ENCODE measurements at places on chromosomes 5 and 9.

- no peak for DNase-seq
These were observed 72.7 kb downstream of the EPB41L4B start for GRCh38 chr9:109248133-109248581.

GRCh38 chr9:14238518-14238917 is 75.4 kb downstream of the NFIB start:
- no peak for DNase-seq

DNA sequence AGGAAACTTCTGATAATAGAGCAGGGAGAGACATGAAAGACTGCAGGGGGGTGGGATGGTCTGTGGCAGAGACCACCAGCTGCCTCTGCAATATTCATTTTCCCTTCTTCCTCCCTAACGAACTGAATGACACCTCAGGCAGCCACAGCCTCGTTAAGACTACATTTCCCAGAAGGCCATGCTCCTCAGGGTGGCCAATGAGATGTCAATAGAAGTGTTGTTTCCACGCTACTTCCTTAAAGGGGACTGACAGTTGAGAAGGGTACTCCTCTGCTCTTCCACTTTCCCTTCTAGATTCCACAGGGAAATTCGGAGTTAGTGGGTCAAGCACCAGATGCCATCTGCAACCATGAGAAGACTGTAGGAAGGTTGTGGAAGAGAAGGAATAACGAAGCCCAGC is 52.0 kb upstream of the DAPK1 start:
- no peak for DNase-seq

GRCh38 chr5:155728146-155728856 is 598.7 kb upstream of the SGCD start:
- DNase-seq: no peak

DNA sequence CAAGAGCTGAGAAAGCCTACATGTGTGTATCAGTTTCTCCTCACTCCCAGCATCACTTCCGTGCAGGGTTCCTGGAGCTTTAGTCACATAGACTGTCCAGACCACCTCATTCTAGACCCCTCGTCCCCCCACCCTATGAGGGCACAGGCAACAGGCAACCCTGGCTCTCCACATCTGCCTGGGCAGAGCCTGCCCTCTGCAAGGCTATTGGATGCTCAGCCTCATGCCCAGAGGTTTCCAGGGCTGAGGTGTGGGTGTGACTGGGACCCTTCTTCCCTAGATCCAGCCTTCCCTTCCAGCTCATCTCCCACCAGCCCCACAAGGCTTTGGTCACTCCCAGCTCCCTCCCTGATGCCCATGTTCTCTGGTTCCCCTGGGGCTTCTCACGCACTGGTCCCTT is 161.4 kb downstream of the PAX5 start:
- DNase-seq: no peak

DNA sequence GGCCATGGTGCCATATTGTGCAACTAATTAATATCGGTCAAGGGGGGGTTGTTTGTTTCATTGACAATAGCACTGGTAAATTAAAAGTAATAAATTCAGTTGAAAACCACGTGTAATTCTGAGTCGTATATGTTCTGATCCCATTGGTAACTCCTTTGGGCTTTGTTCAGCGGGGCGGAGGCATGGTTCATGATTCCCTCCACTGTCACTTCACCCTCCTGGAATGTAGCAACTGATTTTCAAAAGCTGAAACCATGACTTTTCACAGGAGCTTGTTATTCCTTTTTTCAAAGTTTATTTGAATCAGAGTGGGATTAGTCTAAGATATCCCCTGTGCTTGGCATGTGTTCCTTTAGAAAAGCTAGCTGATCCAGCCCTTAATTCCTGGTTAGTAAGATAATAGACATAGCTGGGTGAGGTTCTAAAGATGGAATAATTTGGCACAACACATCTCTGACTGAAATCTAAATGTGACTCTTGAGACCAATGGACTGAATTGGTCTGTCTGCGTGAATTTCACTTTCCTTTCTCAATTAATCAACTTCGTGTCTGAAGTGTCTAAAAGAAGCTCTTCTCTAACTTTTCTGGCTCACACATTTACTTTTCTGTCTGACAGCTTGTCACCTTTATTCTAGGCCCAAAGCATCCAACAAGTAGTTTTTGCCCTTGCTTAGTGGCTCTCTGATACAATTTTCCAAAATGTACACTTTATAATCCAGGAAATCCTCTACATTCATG is 185.7 kb upstream of the VCAN start:
- DNase-seq: no peak

GRCh38 chr5:15501091-15501791 is 1.3 kb downstream of the FBXL7 start:
- DNase-seq: no peak

GRCh38 chr5:72599519-72600370 is 92.5 kb upstream of the ZNF366 start:
- no peak for DNase-seq

DNA sequence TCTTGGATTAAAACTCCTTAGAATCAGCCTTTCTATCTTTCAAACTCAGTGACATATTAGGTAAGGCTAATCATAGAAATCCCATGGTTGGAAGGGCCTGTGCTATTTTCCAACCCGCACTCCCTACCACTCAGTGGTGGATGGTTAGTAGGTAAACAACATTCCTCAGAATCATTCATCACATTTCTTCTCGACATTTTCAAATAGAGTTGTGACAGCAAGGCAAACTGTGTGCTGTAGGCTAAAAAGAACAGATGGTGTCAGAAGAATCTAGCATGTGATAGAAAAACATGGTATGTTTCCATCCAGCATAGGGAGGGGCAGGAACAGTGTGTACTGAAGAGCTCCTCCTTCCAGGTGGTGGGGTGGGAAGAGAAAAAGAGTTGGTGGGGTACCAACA is 227.3 kb upstream of the NMUR2 start:
- DNase-seq: no peak

GRCh38 chr5:180370861-180371641 is 17.9 kb upstream of the GFPT2 start:
- no peak for DNase-seq

Measured in CD4-positive, alpha-beta T cell treated with Interleukin-6 at 100 ng/mL for 8 hours (primary cell).